Bronchial epithelial cell (primary cell): ENCODE measurements at places on chromosomes 5 and 9. TPM values are rescaled to one million over a fixed set of nuclear protein-coding genes. Genes with fewer than 3 reads are reported as not detected.

Gene GPX8
- total RNA-seq = 12.0 and 12.1 TPM in 2 replicates

GRCh38 chr9:112212926-112213325 is 37.8 kb upstream of the SUSD1 start:
- no peak for DNase-seq

- peak; percentile 90 for DNase-seq
Observed at GRCh38 chr5:159186319-159186718, 23.0 kb downstream of the RNF145 start.

GRCh38 chr5:127643607-127644006 is 5.3 kb upstream of the CTXN3 start:
- DNase-seq = no peak

GRCh38 chr9:97889941-97890887 is 32.1 kb downstream of the TRMO start:
- no peak for DNase-seq

GRCh38 chr5:148297731-148298130 is 14.5 kb upstream of the SPINK7 start:
- DNase-seq = peak; percentile 17

- no peak for DNase-seq
Observed at GRCh38 chr9:12271421-12271891, 421.7 kb upstream of the TYRP1 start.

- peak; percentile 44 for DNase-seq
Observed at GRCh38 chr5:55407059-55407684, 99.4 kb downstream of the MTREX start.

GRCh38 chr5:14405267-14405666 is 176.3 kb upstream of the OTULINL start:
- no peak for DNase-seq

GRCh38 chr5:130995254-130995515 is 169.9 kb downstream of the HINT1 start:
- no peak for DNase-seq

GRCh38 chr5:131605086-131605485 is 29.9 kb downstream of the RAPGEF6 start:
- no peak for DNase-seq

DNA sequence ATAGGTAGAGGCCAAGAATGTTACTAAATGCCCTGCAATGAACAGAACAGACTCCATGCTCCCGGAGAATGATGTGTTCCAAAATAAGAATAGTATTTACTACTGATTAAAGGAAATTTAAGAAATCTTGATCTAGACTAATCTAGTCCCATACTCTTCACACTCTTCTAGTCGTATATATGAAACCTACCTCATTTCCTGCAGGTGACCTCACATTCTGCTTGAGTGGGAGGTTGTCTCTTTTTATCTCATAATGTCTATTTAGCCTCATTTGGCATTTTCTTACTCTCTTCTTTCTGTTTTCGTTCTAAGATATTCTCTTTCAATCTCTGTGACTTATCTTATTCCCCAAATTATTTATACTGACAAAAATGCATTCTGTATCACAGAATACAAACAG is 9.2 kb upstream of the SHOC1 start:
- DNase-seq = no peak

GRCh38 chr9:38315085-38315595 is 77.4 kb upstream of the ALDH1B1 start:
- DNase-seq = no peak

GRCh38 chr5:111366388-111366787 is 142.2 kb downstream of the CAMK4 start:
- no peak for DNase-seq

DNA sequence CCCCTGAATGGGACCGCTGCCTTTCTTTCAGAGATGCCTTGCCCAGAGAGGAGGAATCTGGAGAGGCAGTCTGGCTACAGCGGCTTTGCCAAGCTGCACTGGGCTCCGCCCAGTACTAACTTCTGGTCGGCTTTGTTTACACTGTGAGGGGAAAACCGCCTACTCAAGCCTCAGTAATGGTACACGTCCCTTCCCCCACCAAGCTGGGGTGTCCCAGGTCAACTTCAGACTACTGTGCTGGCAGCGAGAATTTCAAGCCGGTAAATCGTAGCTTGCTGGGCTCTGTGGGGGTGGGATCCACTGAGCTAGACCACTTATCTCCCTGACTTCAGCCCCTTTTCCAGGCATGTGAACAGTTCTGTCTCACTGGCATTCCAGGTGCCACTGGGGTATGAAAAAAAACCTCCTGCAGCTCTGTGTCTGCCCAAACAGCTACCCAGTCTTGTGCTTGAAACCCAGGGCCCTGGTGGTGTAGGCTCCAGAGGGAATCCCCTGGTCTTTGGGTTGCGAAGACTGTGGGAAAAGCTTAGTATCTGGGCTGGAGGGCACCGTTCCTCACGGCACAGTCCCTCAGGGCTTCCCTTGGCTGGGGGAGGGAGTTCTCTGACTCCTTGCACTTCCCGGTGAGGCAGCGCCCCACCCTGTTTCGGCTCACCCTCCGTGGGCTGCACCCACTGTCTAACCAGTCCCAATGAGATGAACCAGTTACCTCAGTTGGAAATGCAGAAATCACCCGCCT is 171.2 kb downstream of the CWC27 start:
- DNase-seq = peak; percentile 76
